ENCODE measurements at places on chromosomes 2 and 18.

GRCh38 chr18:57657542-57657941 is 35.9 kb upstream of the NARS1 start:
- no peak for DNase-seq

DNA sequence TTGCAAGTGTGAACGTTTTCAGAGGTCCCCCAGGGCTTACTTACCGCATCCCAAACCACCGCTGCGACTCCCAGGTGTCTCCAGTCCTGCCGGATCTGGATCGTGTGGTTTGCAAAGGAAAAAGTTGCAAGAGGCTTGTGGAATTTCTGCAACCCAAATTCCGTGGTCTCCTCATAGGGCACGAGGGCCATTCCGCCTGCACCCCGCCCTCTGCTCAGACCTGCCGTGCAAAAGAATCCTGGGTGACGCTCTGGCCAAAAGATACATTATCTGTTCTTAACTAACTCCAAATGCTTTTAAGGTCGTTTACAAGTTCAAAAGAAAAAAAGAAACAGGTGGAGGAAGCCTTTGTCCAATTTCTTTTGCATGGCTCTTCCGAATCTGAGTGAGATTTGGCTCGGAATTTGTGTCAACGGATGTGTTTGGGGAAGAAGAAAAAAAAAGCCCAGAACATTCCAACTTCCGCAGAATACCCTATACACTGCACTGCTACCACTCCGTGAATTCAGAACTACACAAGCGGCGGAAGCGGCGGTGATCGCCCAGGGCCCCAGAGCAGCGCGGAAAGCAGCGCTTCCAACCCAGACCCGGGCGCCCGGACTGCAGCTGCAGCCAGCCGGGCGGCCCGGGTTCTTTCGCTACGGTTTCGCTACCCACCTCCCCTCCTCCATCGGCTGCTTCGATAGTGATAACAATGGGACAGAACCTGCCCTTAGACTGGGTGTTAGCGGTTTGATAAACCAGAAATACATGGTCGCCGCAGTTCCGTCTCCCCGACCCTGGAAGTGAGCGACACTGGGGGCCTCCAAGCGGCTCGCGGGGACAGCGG is 795 bp downstream of the METTL21A start:
- no peak for DNase-seq

- no peak for DNase-seq
Measured at GRCh38 chr18:52288403-52289004, 51.5 kb upstream of the DCC start.

- DNase-seq = no peak
Measured at GRCh38 chr2:201363857-201364560, 6.9 kb upstream of the FLACC1 start.

- DNase-seq = no peak
Measured at GRCh38 chr2:31770741-31771140, 190.0 kb upstream of the SRD5A2 start.
